ENCODE measurements at places on chromosomes 11 and 22.

DNA sequence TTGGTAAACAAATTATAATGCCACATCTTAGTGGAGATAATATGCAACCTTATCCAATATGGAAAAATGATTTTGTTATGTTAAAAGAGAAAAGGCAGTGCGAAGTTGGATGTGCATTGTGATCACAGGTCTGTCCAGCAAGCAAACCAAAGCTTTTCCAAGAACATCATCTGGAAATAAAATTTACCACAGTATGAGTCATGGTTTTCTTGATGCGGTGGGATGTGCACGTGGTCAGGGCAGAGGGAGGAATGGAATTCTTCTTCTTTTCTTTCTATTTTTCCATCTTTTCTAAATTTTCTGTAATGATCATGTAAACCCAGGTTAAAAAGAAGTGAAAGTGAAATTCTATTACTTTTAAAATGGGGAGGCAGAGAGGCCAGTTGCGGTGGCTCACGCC is 169.8 kb downstream of the C11orf91 start:
- no peak for DNase-seq

- DNase-seq, result no peak
Measured at GRCh38 chr11:1832211-1832919, 2.4 kb upstream of the SYT8 start.

GRCh38 chr11:115080923-115081680 is 402.8 kb downstream of the NXPE2 start:
- DNase-seq, result no peak

- no peak for DNase-seq
Measured at GRCh38 chr22:21865041-21865440, 2.4 kb downstream of the MAPK1 start.

DNA sequence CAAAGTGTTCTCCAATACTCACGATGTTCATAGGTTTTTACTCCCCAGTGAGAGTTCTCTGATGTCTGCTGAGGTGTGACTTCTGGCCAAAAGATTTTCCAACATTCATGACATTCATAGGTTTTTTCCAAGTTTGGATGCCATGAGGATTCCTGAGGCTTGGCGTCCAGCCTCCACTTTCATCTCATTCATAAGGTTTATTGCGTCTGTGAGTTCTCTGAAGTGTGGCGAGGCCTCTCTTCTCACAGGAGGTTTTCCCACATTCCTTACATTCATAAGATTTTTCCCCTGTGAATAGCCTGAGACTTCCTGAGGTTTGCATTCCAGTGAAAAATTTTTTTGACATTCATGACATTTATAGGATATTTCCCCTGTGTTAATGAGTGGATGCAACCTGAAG is 1014.1 kb downstream of the LRRC4C start:
- no peak for DNase-seq

- no peak for DNase-seq
Measured at GRCh38 chr11:133945087-133945974, 11.4 kb downstream of the IGSF9B start.

DNA sequence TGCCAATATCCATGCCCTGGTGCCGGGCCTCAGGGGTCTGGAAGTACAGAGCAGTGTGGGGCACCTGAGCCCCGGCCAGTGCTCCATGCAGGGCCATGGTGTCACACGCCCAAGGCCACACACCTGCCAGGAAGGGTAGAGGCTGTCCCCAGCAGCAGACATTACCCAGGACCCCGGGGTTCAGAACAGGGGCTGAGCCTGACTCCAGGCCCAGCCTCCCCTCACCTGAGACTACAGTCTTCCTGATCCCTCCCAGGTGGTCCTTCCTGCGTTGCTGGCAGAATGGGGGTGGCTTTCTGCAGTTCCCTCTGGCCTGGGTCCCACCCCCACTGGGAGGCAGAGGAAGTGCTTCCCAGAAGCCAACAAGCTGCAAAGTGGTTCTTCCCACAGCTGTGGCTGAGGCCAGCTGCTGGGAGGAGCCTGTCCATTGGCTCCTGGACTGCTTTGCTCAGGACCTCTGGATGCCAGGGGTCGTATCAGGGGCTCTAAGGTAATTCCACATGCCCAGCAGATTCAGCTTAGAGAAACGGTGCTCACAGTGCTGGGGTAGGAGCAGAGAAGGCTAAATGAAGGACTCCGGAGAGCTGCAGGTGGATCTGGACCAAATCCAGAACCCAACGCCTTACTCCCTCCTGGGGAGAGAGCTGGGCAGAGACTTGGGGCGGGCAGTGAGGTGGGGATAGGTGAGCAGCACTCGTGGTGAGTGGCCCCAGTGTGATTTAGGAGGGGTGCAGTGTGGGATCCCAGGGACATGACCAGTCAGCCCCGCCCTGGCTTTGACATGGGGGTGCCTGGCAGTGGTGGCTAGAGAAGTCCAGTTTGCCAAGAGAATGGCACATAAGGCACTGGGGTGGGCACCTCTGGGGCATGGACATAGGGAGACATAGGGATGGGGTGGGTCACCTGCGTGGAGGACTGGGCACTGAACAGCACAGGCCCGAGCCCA is 12.6 kb downstream of the TCIRG1 start:
- no peak for DNase-seq

DNA sequence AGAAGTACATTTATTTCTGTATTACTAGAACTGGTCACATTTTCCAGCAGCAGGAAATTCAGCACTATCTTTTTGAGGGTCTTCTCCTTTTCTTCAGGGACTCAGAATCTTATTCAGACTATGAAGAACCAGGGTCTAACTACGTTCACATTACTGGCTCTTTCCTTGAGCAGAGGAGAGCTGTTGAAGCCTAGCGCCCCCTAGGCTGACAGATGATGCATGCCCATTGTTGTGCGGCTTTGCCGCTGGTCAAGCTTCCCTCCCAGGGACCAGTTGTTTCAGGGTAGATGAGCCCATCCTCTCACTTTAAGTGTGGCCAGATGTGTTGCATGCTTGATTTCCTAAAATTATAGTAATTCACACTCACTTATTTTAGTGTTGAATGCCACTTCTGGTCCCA is 168.2 kb upstream of the PDGFD start:
- no peak for DNase-seq

GRCh38 chr11:77200351-77201268 is 72.6 kb downstream of the MYO7A start:
- DNase-seq, result no peak

DNA sequence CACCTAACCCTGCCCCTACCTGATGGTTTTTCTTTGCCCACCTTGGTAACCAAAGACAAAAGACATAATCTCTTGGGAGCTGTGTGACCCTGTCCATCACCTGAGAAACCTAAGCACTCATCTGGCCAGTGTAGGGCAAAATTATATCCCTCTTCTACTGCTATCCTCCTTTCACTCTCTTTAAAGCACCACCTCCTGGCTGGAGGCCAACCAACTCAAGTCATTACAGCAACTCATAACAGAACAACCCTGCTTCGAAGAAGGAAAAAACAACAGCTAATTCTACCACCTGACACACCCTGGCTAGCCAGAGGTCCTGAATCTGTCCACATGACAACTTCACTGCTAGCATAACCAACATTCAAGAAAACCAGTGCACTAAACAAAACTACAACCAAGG is 45.5 kb downstream of the GAS2 start:
- DNase-seq, result no peak

DNA sequence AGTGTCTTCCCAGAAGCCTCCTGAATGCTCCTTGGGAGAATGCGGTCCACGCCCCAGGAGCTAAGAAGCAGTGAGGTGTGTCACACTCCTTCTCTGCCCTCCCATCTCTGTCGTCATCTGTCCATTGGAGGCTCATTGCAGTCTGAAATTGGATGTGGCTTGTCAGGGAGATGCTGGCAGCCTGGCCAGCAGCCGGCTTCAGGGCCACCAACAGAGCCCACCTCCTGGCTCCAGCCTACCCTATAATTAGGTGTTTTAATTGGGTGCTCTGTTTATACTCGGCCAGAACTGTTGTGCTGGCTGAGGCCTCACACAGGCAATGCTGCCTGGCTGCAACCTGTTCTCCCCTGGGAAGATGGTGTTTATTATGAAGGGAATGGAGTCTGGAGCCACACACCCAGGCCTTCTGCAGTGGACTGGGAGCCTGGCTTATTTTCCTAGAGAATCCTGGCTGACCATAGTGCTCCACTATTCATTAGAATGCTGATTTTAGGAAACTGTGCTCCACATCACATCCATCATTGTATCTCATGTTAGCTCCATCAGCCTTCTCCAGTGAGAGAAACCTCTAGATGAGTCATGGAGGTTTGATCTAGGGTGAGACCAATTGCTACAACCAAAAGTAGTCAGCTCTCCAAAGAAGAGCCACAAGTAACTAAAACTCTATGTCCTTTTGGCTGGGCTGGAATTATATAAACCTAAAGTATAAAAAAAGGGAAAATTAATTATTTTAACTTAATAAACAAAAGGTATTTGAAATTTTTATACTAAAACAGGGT is 86.8 kb upstream of the CRTAM start:
- no peak for DNase-seq

GRCh38 chr22:31292236-31292989 is at the start of gene PIK3IP1:
PIK3IP1 (minus strand) TSS chr22:31292488; CDS start chr22:31292344, 144 bp downstream.
- peak; percentile 23 for DNase-seq

DNA sequence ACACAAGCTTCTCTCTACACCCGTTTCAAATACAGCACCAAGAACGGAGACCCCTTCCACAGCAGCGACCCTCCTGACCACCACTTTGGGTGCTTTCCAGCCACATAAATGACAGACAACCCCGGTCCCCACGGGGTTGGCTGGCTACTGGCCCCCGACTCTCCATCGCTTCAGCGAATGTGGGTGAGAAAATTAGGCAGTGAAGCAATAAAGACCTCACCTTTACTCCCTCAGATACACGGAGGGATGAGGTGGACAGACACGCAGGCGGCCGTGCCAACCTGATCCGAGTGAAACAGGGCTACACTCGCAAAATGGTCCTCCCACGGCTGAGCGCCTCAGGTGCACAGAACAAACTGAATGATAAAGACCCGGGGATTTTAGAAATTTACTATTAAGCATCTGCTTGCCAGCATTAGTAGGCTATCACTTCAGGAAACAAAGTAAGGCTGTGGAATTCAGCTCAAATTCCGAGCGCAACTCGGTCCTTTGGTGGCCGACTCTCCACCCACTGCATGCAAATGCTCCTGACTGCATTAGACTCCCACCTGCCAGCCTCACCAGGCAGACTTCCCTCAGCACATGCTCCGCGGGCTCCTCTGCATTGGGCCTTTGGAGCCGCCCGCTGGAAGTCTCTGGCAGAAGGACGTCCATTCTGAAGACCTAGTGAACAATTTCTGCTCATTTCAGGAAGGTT is 12.8 kb upstream of the EFCAB6 start:
- no peak for DNase-seq

DNA sequence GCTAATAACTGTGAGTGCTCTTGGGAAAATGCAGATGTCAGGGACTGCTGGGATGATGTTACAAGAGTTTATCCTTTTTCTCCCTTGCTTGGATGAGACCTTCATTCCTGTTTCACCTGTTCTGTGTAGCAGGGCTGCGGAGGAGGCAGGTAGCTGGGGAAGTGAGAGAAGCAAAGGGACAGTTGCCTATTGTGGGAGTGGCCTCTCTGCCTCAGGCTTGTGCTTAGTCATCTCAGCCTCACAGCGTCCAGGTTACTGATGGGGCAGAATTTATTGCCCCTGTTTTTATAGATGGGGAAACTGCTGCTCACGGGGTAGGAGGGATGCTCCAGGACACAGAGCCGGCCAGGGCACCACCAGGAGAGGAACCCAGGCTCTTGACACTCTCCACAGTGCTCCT is 1.7 kb downstream of the STX3 start:
- no peak for DNase-seq

- DNase-seq, result no peak
Measured at GRCh38 chr11:106990331-106990730, 27.9 kb downstream of the GUCY1A2 start.

- no peak for DNase-seq
Measured at GRCh38 chr11:706439-706956, 467 bp downstream of the EPS8L2 start.

- no peak for DNase-seq
Measured at GRCh38 chr11:27451244-27451965, 21.2 kb downstream of the LGR4 start.

DNA sequence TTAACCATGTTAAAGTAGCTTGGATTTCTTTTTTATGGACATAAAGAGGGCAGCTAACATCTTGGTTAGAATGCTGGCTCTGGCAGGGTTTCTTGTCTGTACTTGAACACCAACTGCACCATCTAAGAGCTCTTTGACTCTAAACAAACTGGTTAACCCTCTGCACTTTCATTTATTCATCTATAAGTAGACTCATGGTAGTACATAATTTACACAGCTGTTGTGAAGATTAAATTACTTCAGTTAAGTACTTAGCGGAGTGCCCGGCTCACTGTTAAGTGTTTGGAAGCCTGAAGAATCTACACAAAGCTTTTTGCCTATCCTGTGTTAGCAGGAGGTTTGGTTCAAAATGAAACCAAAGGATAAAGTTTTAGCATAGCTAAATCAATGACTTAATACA is 846.2 kb upstream of the API5 start:
- DNase-seq, result no peak

DNA sequence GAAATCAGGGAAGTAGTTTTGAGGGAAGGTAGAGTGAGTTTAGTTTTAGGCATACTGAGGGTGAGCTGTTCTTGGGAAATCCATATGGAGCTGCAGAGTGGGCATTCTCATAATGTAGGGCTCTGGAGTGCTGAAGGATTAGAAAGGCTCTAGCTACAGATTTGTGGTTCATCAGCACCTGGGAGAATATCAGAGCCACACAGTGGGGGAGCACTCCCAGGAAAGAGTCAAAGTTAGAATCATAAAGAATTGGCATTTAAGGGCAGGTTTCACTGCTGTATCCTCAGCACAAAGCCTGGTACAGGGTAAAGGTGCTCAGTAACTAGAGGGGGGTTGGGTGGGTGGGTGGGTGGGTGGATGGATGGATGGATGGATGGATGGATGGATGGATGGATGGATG is 52.5 kb downstream of the SLN start:
- DNase-seq, result no peak

Measured in NCI-H774 (cell line).